Activated CD4-positive, alpha-beta T cell treated with anti-CD3 and anti-CD28 coated beads, Interleukin-2, amount 10 ng/mL, durations not matched to agents 7 days and 5 days (primary cell): ENCODE measurements at places on chromosomes 5 and 9. TPM values are rescaled to one million over a fixed set of nuclear protein-coding genes. Genes with fewer than 3 reads are reported as not detected.

DNA sequence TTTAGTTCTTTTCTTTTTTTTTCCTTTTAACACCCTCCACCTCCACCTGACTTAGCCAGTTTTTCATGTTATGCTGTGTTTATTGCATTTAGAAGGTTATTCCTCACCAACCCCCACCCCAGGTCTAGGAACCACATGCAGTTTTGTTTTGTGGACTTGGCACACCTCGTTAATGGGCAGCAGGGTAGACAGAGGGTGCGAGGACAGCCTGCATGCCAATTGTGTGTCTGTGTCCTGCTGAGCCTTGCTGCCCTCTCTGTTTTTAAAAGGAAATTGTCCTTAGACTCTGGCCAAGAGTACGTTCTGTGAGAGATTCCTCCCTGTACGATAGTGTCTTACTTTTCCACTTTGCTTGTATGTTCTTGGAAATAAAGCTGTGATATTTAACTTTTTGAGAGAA lies 13.9 kb downstream of the PIK3R1 start:
- H3K36me3 ChIP-seq: peaks cover 46% of the 10 kb centered on the region
- H3K4me3 ChIP-seq: no peak overlapping the region
- no peak for DNase-seq
- no peak overlapping the region for H3K27ac ChIP-seq
- no peaks in the 10 kb centered on the region for H3K27me3 ChIP-seq

GRCh38 chr9:123081824-123082223 lies 48.4 kb downstream of the GPR21 start:
- H3K27ac ChIP-seq: no peak overlapping the region
- peaks cover 4% of the 10 kb centered on the region for H3K4me1 ChIP-seq
- peak; percentile 34 for DNase-seq

PCDHB4 gene
- not detected for total RNA-seq

TEK gene
- total RNA-seq: not detected

DNA sequence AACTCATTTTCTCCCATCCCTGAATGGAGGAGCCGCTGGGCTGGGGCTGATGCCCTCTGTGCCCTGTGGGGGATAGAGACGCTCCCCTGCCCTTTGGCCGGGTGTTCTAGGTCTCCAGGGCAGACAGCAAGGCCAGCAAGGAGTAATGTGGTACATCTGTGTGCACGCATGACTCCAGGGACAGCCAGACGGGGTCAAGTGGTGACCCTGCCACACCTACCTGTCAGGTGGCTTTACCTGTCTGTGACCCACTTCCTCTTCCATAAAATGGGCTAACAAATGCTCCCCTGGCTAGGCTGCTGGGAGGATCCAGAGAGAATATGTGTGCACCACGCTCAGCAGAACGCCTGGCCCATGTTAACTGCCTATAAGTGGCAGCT lies 35.4 kb upstream of the BARHL1 start:
- H3K4me1 ChIP-seq: no peaks in the 10 kb centered on the region
- no peak for DNase-seq
- H3K36me3 ChIP-seq: no peaks in the 10 kb centered on the region
- H3K27ac ChIP-seq: no peak overlapping the region

CATSPER3 gene
- total RNA-seq: 1.2 TPM

- DNase-seq: no peak
- no peak overlapping the region for H3K27ac ChIP-seq
- H3K4me3 ChIP-seq: no peak overlapping the region
- H3K4me1 ChIP-seq: peaks cover 2% of the 10 kb centered on the region
- H3K36me3 ChIP-seq: peaks cover 15% of the 10 kb centered on the region
Observed at GRCh38 chr9:6842584-6842947, 84.8 kb downstream of the KDM4C start.

- peaks cover 52% of the 10 kb centered on the region for H3K4me1 ChIP-seq
- H3K27ac ChIP-seq: no peak overlapping the region
- H3K27me3 ChIP-seq: no peaks in the 10 kb centered on the region
- H3K4me3 ChIP-seq: no peak overlapping the region
- no peaks in the 10 kb centered on the region for H3K36me3 ChIP-seq
- no peak for DNase-seq
Observed at GRCh38 chr5:1787472-1788047, 12.1 kb downstream of the MRPL36 start.

DNA sequence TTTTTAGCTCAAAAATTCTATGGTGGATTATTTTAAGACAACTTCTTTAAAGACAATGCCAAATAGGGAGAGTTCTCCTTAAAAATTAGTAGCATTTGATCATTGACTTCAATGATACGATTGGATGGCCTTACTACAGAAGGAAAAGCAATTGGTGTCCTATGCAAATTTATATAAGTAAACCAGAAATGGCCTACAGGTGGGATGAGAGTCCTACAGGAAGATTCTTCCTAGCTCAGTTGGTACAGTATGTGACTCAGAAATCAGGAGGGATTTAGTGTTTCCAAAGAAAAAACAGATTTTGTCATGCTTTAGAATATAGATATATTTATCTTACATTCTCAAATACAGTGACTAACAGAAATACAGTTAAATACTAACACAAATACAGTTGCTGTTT lies 6.5 kb downstream of the ANKRA2 start:
- peaks cover 25% of the 10 kb centered on the region for H3K36me3 ChIP-seq
- H3K27me3 ChIP-seq: no peaks in the 10 kb centered on the region
- H3K4me3 ChIP-seq: no peak overlapping the region
- no peak overlapping the region for H3K27ac ChIP-seq
- DNase-seq: no peak

PDZD2 gene
- not detected for total RNA-seq

- peaks cover 14% of the 10 kb centered on the region for H3K27me3 ChIP-seq
- H3K36me3 ChIP-seq: no peaks in the 10 kb centered on the region
- peak overlapping the region; percentile 42 for H3K27ac ChIP-seq
- H3K4me3 ChIP-seq: peak overlapping the region; percentile 47
Observed at GRCh38 chr9:129597355-129598088, 23.4 kb downstream of the C9orf50 start.

- DNase-seq: no peak
- peaks cover 6% of the 10 kb centered on the region for H3K27me3 ChIP-seq
- H3K4me1 ChIP-seq: no peaks in the 10 kb centered on the region
- no peaks in the 10 kb centered on the region for H3K36me3 ChIP-seq
Observed at GRCh38 chr5:126525630-126526245, 69.3 kb downstream of the ALDH7A1 start.

DNA sequence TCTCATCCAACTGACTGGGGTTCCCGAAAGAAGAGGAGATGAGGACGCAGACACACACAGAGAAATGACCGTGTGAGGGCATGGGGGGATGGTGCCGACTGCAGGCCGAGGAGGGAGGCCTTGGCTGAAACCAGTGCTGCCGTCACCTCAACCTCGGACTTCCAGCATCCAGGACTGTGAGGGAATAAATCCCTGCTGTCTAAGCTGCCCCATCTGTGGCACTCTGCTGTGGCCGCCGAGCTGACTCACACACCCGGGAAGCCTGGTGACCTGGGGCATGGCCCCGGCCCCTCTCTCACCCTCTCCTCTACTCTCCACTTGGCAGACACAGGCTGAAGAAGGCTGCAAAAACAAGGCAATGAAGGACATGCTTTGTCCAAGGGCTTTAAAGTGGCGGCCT lies 4.4 kb upstream of the COL5A1 start:
- no peaks in the 10 kb centered on the region for H3K36me3 ChIP-seq
- no peak for DNase-seq

GRCh38 chr9:23005156-23005555 lies 558.5 kb downstream of the DMRTA1 start:
- no peak overlapping the region for H3K27ac ChIP-seq
- no peaks in the 10 kb centered on the region for H3K4me1 ChIP-seq
- no peaks in the 10 kb centered on the region for H3K36me3 ChIP-seq
- H3K4me3 ChIP-seq: no peak overlapping the region

DNA sequence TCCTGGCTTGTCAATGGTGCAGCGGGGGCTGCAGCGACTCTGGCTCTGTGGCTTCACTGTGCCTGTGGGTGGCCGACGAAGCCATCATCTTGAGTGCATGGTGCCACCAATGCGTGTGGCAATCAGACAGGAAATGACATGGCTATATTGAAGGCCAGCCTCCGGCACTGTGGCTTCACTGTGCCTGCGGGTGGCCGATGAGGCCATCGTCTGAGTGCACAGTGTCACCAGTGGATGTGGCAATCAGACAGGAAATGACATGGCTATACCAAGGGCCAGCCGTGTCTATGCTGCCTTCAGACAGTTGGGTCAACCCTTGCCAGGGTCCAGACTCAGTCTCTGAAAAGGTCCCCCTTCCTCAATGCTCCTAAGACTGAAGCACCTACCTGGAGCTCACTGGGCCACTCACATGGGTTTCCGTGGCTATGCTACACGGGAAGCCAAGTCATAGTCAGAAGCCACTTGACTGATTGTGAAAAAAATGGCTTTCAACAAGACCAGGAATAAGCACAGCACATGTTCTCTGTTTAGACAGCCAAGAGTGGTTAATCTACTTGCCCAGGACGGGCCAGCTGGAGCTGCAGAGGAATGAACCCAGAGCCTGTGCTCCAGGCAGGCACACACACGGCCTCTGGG lies 67.5 kb upstream of the S1PR3 start:
- H3K36me3 ChIP-seq: peaks cover 10% of the 10 kb centered on the region
- peaks cover 51% of the 10 kb centered on the region for H3K27me3 ChIP-seq
- peaks cover 42% of the 10 kb centered on the region for H3K4me1 ChIP-seq
- no peak overlapping the region for H3K4me3 ChIP-seq

- H3K27me3 ChIP-seq: no peaks in the 10 kb centered on the region
- no peak overlapping the region for H3K27ac ChIP-seq
- H3K36me3 ChIP-seq: peaks cover 52% of the 10 kb centered on the region
- H3K4me1 ChIP-seq: peaks cover 6% of the 10 kb centered on the region
- no peak for DNase-seq
Observed at GRCh38 chr9:2173170-2173569, 158.0 kb downstream of the SMARCA2 start.

DNA sequence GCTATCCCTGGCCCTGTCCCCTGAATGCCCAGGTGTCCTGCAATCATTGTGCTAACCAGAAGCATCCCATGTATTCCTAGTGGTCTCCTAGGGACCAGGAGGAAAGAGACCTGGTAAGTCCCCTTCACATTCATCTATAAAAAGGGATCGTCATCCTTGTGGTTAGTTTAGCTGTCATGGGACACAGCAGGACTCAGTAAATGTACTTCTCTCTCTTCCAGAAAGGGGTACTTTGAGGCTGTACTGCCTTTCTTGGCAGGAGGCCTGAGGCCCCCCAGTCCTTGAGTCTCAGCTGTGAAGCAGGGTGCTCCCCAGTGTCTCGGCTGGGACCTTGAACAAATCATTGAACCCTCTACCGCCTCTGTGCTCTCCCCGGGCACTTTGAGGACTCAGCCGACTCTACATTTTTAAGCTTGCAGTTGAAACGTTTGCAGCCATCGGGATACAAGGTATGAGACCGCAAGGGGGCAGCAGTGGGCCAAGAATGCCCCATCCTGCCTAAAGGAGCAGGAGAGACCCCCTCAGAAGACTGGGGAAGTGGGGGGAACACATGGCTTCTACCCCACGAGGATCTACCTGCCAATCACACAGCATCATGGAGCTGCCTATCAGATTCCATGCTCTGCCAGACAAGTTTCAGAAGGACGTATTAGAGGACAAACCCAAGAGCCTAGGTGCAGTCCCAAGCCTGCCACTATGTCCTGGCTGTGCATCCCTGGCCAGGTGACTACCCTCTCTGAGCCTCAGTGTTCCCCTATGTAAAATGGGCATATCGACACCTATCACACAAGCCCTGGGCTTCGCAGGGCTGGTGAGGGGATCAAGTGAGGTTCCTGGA lies 2.4 kb upstream of the PHYKPL start:
- peaks cover 81% of the 10 kb centered on the region for H3K4me1 ChIP-seq
- no peaks in the 10 kb centered on the region for H3K27me3 ChIP-seq
- DNase-seq: peak; percentile 81

PCDHA13 gene
- total RNA-seq: not detected

DNA sequence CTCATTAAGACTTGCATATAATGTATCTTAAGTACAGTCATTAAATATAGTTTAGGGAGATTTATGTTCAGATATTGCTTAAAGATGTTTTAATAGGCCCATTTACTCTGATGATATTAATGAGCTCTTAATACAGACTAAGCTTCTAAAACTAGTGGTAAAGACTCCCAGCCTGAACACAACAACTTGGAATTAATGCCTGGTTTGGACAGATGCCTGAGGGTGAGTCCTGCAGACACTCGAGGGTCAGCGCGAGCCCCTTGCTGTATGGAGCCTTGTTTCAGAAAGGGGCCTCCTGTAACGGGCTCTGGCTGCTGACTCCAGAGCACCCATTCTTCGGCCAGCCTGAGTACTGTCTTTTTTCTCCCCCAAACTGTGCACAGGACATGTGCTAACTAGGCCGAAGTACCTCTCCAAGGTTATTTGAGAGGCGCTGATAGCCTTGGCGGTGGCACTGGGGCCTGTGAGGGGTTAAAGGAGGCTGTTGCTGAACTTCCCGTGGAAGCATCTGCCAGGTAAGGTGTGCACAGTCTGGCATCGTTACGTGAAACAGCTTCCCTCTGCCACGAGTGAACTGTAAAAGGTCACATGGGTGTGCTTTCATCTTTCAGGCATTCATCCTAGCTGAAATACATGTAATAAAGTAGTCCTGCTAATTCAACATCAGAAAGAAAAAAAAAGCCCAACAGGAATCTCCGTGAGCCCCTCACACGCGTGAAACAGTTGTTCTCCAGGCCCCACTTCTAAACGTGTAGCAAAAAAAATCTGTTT lies 113.4 kb downstream of the MVB12B start:
- no peaks in the 10 kb centered on the region for H3K36me3 ChIP-seq
- peaks cover 6% of the 10 kb centered on the region for H3K27me3 ChIP-seq
- H3K4me3 ChIP-seq: no peak overlapping the region
- no peak overlapping the region for H3K27ac ChIP-seq
- DNase-seq: no peak

GRCh38 chr5:64599226-64599625 lies 91.1 kb upstream of the SHISAL2B start:
- H3K36me3 ChIP-seq: no peaks in the 10 kb centered on the region
- no peak for DNase-seq
- no peaks in the 10 kb centered on the region for H3K27me3 ChIP-seq
- H3K4me1 ChIP-seq: no peaks in the 10 kb centered on the region
- no peak overlapping the region for H3K4me3 ChIP-seq

GRCh38 chr9:137620581-137620980 lies 1.8 kb downstream of the EHMT1 start:
- peaks cover 29% of the 10 kb centered on the region for H3K36me3 ChIP-seq
- no peak for DNase-seq
- H3K27me3 ChIP-seq: no peaks in the 10 kb centered on the region
- peaks cover 52% of the 10 kb centered on the region for H3K4me1 ChIP-seq

DNA sequence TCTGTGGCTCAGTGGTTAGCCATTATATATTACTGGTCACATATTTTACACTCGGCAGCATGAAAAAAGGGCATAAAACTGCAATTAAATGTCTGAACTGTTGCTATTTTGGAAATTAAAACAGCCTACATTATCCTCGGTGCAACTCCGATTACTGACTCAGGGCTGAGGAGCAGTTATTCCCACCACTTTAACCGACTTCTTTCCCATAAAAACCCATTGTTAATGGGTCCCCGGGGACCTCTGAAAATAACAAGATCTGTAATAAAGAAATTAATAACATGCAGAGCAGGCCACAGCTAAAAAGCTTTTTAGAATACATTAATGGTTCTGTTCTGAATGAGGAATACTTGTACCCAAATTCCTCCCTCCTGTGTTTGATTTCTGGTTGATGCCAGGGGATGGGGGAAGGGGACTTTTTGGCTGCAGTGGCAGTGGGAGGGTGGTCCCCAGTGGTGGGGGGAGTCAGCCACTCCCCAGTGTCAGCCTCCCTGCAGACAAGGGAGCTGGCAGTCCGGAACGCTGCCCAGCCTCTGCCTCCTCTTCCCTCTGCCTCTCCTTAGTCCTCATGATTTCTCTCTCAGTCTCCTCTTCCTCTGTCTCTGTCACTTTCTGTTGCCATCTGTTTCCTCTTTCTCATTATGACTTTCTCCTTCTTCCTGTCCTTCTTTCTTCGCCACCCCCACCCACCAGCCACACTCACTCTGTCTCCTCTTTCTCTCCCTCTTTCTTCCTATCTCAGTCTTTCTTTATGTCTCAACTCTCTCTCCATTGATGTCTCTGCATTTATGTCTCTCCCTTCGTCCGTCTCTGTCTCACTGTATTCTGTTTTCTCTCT lies 59.0 kb upstream of the ZBTB43 start:
- H3K27me3 ChIP-seq: peaks cover 6% of the 10 kb centered on the region
- no peaks in the 10 kb centered on the region for H3K36me3 ChIP-seq
- H3K4me1 ChIP-seq: peaks cover 40% of the 10 kb centered on the region
- no peak overlapping the region for H3K4me3 ChIP-seq
